GM20000 (cell line): ENCODE measurements at places on chromosomes 16 and 17.
A peak's percentile ranks its signal among the peaks of the same experiment; 100 is the strongest.

GRCh38 chr17:30236766-30237165, 1.3 kb upstream of the SLC6A4 start:
- DNase-seq, result peak; percentile 76

DNA sequence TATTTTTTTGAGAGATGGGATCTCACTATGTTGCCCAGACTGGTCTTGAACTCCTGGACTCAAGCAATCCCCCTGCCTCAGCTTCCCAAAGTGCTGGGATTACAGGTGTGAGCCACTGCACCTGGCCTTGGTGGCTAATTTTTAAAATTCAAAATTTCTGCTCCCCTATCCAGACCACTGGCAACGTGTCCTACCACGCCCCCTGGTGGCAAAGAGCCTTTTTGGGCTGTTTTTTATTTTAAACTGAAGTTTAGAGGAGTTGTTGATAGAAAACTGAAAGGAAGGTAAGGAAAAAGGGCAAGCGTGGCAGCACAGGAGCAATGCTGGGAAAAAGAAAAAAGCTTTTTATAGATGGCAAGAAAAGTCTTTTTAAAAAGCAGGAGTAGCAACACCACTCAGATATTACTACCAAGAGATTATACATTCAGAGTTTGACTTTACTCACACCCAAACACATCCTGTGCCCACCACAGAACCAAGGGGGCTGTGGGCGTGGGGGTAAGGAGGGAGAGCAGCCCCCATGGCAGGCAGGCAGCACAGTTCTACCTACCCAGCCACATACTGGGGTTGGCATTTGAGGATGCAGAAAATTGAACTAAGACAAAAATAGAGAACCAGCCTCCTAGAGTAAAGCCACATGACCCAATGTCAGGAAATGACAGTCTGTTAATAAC, 4.2 kb upstream of the MXRA7 start:
- DNase-seq, result peak; percentile 70

GRCh38 chr16:66888647-66889615, 8.6 kb downstream of the PDP2 start:
- DNase-seq, result no peak

DNA sequence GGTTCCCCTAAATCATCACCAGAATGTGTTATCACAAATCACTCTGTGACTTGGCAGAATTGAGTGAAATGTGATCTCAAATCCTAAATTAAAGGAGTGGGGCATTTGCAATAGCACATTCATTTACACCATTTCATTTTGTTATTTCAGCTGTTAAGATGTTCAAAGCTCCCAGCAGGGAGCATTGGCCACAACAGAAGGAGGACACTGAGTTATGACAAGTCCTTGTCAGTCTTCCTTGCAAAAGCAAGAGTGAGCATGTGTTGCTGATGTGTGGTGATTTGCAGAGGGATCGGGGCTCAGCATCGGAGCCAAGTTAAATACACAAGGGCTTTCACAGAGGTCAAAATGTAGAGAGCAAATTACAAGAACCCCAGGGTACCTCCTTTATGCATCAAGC, 372.2 kb upstream of the CDH5 start:
- DNase-seq, result no peak

- DNase-seq, result no peak
Observed at GRCh38 chr17:8563981-8564602, 66.4 kb downstream of the MYH10 start.

DNA sequence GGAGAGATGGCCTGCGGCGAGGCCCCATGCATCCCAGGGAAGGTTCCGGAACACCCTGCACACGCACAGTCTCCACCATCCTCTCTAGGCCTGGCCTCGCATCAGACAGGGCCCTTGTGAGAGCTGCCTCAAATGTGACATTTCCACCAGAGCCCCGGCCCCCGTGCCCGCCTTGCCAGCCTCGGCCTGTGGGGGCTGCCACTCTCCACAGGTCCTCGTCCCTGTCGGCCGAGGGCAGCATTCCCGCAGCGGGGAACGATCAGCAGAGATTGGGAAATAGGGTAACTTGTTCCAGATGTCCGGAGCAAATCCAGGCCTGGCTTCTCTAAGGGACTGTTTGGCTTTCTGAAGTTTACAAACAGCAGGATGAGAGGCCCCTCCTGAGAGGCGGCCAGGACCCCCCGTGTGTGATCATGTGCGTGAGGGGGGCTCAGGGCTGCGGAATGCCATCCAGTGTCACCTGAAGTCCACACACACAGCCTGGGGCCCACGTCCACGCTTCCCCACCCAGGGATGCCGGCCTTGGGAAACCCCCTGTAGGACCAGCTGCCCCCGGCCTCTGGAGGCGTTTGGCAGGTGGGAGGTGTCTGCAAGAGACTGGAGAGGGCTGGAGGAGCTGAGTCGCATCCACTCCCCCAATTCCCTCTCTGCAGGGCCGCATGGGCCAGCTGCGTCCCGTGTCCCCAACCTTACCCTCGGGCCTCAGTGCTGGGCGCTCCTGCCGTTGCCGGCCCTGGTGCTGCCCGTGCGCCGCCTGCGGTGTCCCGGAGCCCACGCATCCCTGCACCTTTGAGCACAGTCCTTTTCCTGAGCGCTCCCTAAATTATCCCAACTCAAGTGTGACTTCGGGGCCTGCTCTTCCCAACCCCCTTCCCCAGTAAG, 70.4 kb downstream of the ZDHHC7 start:
- DNase-seq, result no peak

DNA sequence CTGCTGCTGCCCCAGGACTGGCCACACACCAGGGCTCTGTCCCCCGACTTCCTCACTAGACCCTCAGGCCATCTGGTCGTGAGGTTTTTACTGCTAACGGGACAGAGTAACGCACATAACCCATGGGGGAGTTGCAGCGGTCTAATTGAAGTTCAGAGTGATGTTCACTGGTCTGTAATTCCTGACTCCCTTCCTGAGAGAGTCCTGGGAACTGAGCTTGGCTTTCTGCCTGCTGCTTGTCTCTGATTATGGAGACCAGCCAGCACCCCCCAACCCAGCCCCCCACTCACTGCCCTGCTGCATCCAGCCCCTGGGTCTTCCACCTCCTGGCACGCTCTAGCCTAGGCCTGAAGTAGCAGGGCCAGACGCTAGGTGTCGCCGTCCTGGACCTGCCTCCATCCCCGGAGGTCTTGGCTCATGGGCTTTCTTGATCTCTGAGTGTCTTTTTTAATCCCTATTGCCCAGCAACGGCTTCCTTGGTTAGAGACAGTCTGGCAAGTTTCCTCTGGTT, 192.9 kb downstream of the CCDC182 start:
- DNase-seq, result peak; percentile 73

DNA sequence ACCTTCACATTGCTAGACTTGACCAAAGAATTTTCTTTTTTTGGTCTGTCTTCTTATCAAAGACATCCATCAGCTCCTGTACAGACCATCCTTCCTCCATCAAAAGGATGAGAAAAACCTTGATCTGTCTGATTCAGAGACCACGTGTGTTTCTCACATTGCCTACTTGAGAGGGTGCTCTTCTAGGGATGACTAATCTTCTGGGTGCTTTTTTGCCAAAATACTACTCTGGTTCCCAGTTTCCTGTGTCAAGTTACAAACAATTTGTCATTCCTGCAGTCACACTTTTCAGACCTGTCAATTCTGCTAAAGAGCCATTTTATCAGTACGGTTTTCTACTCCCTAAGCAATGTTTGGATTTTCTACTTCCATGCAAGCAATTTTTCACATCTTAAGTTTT, 492.2 kb downstream of the CDH11 start:
- DNase-seq, result no peak

- DNase-seq, result no peak
Observed at GRCh38 chr17:16449121-16449570, 33.8 kb downstream of the TRPV2 start.

- DNase-seq, result no peak
Observed at GRCh38 chr16:86939609-86940008, 361.3 kb downstream of the FOXL1 start.

DNA sequence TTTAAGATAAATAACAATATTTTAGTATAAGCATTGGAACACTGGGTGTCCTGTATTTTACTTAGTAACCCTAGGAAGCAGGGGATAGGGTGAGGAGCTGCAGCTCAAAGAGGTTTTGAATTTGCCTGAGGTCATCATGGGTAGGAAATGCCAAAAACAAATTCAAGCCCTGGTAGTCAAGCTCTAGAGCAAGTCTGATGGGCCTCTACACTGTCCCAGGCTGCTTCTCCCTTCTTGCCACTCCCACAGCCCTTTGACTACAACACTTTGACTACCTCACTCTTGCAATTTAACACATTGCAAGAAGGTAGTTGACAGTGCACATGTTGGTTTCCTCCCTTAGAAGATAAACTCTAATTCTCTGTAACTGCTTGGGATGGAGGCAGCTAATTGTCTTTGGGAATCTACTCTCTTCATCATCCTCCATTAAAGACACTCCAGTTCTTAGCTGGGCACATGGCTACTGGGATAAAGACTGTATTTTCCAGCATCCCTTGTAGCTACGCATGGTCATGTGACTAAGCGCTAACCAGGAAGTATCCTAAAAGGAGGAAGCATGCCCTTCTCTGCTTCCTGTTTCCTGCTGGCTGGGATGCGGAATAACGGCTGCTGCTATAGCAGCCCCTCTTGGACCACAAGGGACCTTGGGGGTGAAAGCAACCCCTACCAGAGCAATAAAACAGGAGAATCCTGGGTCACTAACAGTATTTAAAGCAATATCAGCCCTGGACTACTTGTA, 30.7 kb upstream of the SSTR2 start:
- DNase-seq, result no peak

DNA sequence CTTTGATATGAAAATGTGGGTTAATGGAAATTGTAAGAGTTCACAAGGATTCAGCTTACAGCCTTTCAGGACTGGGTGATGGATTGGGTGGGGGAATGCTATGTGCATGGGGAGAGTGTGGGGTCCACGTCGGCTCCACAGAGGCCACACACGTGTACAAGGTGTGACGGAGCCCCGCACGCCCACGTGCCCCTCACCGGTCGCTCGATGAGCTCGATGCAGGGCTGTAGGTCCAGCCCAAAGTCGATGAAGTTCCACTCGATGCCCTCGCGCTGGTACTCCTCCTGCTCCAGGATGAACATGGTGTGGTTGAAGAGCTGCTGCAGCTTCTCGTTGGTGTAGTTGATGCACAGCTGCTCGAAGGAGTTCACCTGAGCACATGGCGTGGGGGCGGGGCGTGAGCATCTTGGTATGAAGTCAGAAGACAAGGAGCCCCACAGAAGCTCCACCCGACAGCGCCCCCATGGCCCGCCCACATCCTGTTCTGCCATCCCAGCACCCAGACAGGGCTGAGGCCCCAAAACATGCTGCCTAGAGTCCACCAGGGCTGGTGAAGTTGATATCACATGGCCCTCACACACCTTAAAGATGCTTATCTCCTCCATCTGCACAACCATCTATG, 99.1 kb downstream of the MYH11 start:
- no peak for DNase-seq

GRCh38 chr17:45825792-45826191, 18.9 kb upstream of the SPPL2C start:
- no peak for DNase-seq

GRCh38 chr17:422196-422930, 69.8 kb upstream of the RPH3AL start:
- no peak for DNase-seq

- no peak for DNase-seq
Observed at GRCh38 chr17:7380321-7380720, 568 bp upstream of the TNK1 start.
